ENCODE measurements at places on chromosomes 12 and 14.
A peak's percentile ranks its signal among the peaks of the same experiment; 100 is the strongest.

- DNase-seq, result no peak
Measured at GRCh38 chr14:72745546-72745945, 148.4 kb downstream of the DPF3 start.

- no peak for DNase-seq
Measured at GRCh38 chr12:82300611-82301010, 57.6 kb downstream of the CCDC59 start.

- DNase-seq, result peak; percentile 92
Measured at GRCh38 chr12:121795034-121795968, 1.8 kb upstream of the RHOF start.

GRCh38 chr12:129276361-129277060 is 423.2 kb downstream of the GLT1D1 start:
- no peak for DNase-seq

- no peak for DNase-seq
Measured at GRCh38 chr12:6734506-6735387, 10.9 kb downstream of the COPS7A start.

- DNase-seq, result no peak
Measured at GRCh38 chr12:39830852-39831520, 211.4 kb upstream of the ABCD2 start.
